Endodermal cell (in vitro differentiated cells): ENCODE measurements at places on chromosomes 4 and X.

DNA sequence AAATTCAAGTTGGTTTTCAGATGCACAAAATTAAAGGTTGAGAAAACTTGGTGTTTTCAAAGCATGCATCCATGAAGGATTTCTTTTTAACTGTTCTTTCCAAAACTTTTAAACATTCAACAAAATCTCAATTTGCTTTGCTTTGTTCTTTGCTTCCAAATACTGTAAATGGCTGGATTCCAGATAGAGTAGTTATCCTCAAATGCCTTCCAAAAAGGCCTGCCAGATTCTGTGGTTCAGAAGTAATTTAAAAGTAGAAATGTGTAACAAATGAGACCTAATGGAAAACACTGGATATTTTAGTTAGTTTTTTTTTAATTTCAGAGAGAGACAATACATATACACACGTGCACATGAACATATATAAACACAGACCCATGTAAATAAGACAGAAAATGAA is 97.3 kb downstream of the NR3C2 start:
- DNase-seq: no peak

DNA sequence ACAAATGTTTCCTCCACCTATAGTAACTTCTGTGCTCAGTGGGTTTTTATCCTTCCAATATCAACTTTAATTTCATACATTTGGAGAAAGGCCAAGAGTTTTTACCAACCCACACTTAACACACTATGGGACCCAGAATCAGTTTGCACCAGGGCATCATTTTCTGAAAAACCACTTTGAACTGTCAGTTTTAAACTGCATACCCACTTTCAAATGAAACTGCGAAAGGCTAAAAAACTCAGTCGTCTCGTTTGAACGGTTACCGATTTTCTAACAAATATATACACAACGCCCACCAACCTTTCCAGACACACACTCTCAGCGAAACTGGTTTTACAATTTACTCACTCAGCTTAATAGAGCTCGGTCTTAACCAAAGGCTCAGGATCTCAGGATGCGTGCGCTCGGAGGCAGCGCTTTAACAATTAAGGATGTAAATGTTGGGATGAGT is 376 bp downstream of the ABCG2 start:
- DNase-seq: no peak

GRCh38 chrX:71109051-71109450 is 2.3 kb downstream of the IL2RG start:
- no peak for DNase-seq

DNA sequence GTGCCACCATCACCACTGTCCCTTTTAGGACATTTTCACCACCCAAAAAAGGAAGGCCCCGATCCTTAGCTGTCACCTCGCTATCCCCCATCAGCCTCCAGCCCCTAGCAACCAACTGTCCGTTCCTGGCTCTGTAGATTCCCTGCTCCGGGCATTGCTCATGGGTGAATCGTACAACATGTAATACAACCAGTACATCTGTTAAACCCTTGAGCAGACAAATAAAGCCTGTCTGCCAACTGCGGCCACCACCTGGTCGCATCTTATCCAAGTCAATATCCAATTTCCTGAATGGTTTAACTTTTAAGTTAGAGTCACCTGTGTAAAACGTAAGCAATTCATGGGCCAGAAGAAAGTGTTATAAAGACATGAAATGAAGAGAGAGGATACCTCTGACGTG is 251.9 kb downstream of the AFAP1 start:
- no peak for DNase-seq

DNA sequence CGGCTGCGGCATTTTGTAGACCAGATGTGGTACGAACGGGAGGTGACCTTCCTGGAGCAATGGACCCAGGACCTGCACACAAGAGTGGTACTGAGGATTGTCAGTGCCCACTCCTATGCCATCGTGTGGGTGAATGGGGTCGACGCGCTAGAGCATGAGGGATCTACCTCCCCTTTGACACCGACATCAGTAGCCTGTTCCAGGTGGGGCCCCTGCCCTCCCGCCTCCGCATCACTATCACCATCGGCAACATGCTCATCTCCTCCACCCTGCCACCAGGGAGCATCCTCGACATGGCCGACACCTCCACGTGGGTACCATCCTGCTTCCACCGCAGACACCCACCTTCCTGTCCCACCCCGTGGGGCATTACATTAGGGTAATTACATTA is 46.2 kb downstream of the SMARCA5 start:
- no peak for DNase-seq

DNA sequence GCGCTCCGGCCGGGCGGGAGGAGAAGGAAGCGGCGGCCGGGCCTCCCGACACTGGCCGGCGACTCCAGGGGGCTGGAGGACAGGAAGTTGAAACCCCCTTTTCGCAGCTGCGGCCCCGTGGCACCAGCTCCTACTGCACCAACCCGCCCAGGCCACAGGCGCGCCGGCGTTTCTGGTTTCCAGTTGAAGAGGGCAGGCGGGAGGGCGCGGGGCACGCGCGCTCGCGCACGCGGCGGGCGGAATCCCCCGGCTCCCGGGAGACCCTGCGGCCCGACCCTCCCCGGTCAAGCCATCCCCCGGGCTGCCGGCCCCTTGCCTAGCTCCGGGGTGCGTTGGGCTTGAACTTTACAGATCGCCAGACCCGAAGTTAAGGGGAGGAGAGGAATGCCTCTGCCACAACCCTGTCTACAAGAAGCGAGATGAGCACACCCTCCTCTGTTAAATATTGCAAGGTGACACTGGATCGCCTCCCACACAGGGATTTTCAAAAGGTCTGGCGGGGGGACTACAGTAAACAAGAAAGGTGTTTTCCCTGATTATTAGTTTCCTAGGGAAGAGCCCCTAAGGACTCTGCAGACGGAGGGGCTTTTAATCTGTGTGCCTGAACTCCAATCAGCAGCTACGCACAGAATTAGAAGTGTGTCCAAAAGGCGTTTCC is 1.4 kb downstream of the ELOVL6 start:
- DNase-seq: no peak

GRCh38 chrX:11998944-11999343 is 139.3 kb upstream of the FRMPD4 start:
- no peak for DNase-seq

- DNase-seq: peak; percentile 89
Observed at GRCh38 chr4:180028682-180029081, 2214.5 kb upstream of the TENM3 start.

GRCh38 chr4:169770416-169770815 is 12.7 kb upstream of the HPF1 start:
- DNase-seq: no peak

DNA sequence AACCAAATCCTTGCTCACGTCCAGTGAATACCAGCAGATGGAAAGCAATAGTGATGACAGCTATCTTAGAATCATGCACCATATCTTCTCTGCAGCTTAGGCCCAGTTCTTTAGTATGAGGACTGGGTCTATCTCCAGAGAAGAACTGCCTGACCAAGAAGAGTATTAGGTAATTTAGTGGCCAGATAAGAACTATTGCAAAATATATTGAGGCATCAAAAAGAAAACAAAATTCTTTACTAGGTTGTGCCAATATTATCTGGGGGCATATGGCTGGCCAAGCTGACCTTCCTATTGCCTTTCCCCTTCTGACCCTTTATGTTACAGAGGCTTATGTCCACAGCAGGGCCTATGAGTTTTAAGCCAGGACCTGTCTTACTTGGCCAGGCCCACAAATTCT is 91.2 kb downstream of the RLIM start:
- no peak for DNase-seq

- no peak for DNase-seq
Observed at GRCh38 chrX:46647251-46647650, 73.7 kb downstream of the CHST7 start.
